ENCODE measurements at places on chromosomes 12 and 14.

GRCh38 chr12:85782711-85783110 lies 53.5 kb downstream of the RASSF9 start:
- no peak for DNase-seq

DNA sequence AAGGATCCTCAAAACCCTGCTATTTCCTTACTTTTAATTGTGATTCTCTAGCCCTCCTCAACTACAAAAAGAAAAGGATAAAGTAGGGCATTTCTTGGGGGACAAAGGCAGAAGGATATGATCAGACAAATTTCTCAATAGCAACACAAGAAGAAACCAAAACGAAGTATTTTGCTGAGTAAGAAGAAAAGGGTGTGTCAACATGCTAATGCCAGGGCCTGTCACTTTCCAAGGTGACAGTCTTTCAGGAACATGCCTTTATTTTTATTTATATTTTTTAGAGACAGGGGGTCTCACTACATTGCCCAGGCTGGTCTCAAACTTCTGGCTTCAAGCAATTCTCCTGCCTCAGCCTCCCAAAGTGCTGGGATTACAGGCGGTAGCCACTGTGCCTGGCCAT lies 39.8 kb downstream of the CBX5 start:
- DNase-seq: no peak

DNA sequence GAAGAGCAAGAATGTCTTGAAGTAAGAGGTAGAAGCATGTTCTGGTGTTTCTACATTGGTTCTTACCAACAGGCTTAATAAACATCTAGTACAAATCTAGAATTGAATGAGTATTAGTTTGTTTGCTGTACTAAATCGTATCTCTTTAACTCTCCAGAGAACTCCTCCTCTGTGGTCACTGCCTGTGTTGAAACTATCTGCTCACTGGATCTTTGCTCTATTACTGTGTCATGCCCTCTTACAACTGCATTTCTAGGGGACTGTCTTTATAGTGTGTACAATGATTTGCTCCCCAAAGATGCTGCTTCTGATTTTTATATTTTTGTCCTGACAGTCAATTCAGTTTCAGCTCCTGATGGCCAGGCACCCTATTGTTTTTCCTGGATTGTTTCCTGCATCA lies 50.1 kb upstream of the E2F7 start:
- no peak for DNase-seq

GRCh38 chr12:1115484-1116231 lies 124.6 kb downstream of the ERC1 start:
- no peak for DNase-seq

DNA sequence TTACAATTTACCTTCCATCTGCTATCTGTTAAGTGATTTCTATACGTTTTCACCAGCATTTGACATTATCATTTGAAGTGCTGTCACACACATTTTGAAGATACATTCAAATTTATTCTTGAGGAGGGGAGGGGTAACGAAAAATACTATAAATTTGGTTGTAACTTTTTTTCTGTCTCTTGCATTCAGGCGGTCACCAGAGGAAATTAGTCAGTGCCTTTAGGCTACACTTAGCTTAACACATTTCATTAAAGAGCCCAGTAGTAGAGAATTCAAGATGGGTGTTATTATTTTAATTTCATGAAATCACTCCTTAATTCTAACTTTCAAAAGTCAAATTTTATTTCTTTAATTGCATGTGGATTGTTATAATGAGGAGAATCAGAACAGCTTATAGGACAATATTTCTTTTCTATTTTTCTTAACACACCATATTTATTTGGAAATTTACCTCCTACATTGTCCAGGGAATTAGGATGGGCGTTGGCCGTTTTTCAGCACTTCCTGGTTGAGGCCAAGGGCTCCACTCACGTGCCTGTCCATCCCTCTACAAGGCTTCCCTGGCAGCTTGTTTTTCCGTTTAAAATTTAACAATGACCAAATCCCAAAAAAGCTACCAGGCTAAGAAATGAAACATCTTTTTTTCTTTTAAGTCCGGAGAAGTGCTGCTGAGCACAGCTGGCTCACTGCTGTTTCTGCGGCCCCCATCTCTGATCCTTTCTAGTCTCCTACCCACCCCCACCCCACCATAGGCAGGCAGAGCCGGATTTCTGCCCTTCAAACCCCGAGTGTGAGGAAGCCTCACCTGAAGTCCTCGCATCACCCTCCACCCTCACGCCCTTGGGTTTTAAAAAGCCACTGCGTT lies 1.1 kb upstream of the FAR2 start:
- DNase-seq: no peak

All from GM12878 (cell line).